Stimulated activated CD8-positive, alpha-beta memory T cell treated with anti-CD3 and anti-CD28 coated beads, Interleukin-2, amount 100 ng/mL, for 1 hour (primary cell): ENCODE measurements at places on chromosomes 16 and 17.

GRCh38 chr17:12765548-12765947 is 23.8 kb upstream of the ARHGAP44 start:
- no peak for DNase-seq

GRCh38 chr17:81030741-81031565 is 4.0 kb upstream of the BAIAP2 start:
- no peak for DNase-seq

GRCh38 chr17:79968116-79968515 is 67.6 kb downstream of the TBC1D16 start:
- DNase-seq = no peak

- DNase-seq = no peak
Observed at GRCh38 chr16:17302214-17302613, 168.5 kb downstream of the XYLT1 start.

GRCh38 chr17:52149626-52150025 is 8.9 kb downstream of the CA10 start:
- no peak for DNase-seq

DNA sequence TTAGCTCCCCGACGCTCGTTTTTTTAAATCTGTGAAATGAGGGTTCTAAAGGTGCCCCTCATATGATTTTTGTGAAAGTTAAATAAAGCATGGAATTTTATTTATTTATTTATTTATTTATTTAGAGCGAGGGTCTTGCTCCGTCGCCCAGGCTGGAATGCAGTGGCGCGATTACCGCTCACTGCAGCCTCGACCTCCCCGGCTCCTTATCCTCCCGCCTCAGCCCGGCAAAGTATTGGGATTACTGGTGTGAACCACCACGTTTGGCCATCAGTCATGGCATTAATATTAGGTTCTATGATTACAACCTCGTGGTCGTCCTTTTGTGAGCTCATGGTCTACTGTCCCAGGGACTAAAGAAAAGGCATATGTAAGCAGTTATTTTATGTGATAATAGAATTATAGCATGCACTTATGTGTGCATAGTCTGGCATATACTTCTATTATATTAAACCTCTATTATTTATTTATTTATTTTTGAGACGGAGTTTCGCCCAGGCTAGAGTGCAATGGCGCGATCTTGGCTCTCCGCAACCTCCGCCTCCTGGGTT is 557 bp upstream of the LUC7L start:
- DNase-seq = no peak

GRCh38 chr17:81121841-81122733 is 43.2 kb upstream of the PVALEF start:
- DNase-seq = no peak
